ENCODE measurements at places on chromosomes 12 and 14.
A peak's percentile ranks its signal among the peaks of the same experiment; 100 is the strongest.

DNA sequence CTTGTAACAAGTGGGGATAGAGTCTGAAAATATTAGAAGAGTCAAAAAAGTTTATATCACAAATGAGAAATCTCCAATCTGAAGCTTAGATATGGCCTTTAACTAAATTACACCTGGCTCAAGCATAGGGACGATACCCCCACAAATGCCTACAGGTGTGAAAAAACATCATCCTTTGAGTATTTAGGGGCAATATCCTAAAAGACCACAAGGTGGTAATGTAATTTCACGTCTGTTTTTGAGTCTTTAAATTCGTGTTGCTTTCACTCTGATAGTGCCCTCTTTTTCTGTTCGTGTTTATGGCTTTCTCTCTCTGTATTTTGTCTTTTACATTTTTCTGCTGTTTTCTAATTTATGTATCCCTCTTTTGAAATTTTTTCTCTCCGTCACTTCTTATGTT lies 84.3 kb downstream of the ETNK1 start:
- peak; percentile 29 for DNase-seq

GRCh38 chr12:114245555-114245954 lies 160.4 kb downstream of the TBX5 start:
- DNase-seq = no peak

DNA sequence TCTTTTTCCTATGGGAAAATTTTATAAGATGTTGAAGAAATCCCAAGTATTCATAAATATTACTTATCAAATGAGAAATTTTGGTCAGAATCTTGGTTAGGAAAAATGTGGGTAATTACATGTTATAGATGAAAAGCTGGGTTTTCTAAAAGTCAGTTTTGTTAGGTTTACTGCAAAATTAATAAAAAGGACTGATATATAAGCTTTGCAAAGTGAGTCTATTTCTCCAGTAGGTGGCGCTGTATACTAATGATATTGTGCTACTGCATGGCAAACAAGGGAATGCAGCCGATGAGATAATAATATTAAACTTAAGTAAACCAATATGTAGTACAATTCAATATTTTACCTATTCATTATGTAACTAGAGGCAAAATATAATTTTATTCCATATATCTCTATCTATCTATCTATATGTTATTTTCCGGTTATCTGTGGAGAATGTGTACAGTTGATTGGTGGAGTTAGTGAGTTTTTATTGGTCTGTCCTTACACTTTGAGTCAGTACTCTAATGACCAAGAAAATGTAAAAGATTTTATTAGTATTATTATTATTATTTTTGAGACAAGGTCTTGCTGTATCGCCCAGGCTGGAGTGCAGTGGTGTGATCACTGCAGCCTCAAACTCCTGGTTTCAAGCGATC lies 32.9 kb downstream of the MIPOL1 start:
- peak; percentile 72 for DNase-seq

DNA sequence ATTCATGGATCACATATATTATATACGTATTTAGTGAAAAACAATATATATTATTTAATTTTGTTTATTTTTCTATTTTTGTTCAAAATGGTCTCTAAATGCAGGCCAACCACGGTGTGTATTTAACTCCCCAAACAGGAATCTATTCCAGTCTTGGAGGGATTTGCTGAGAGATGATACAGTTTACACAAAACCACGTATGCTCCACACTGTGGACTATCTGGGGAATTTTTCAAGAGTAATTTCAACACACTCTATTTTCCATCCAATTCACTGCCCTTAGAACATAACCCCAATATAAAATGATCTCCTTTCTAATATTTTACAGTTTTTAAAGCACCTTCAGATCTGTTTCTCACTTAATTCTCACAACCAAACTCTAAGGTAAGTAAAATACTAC lies 15.3 kb downstream of the EML1 start:
- DNase-seq = no peak

DNA sequence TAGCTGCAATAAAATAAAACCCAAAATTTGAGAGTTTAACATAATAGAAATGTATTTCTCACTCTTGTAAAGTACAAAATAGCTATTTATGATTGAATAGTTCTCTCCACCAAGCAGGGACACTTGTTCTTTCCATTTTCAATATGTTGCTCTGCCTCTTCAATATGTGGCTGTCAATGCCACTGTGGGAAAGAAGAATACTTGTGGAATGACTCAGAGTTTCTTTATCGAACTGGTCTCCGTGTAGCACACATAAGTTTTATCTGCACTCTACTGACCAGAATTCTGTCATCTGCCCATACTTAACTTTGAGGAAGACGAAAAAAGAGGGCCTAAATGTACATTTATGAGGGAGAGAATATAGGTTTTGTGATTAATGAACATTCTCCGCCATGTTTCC lies 256.9 kb downstream of the ATXN7L3B start:
- no peak for DNase-seq

DNA sequence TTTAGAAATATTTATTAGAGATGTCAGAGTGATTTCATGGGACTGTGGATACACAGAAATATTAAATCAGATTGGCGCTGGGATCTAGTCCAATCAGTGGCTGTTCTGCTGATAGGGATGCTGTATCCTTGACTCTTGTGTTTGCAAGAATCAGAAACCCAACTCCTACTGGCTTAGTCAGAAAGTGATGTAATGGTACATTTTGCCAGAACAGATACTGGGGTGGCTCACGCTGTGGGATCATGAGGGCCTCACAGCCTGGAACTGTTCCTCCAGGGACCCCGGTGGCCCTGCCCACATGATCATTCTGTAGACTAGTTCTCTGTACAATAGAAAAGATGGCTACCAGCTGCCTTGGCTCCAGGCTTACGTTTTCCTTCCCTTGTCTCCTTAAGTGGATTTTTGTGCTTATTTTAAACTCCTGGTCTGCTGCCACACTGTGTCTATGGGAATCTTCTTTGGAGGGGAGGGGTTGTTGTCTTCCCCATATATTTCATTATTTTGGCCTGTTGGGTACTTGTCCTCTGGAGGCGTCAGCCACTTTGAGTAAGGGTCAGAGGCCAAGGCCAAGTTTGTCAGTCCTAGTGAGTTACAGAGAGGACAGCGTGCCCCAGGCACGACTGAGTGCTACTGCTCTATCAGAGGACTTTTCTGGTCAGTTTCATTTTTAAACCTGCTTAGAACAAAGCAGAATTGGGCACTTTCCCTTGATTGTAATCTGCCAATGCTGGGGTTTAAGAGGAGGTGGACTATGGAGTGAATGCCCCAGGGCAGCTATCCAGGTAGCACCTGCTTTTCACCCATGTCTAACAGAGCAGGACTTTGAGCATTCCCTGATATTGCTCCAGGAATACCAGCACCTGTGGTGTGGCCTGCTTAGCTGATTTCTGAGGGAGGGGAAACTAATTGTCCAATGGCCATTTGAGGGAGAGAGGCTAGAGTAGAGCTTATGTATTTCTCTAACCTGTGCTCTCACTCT lies 164.3 kb downstream of the SLC5A8 start:
- DNase-seq = no peak

GRCh38 chr14:105055334-105055733 lies 9.9 kb downstream of the GPR132 start:
- DNase-seq = no peak
